ENCODE measurements at places on chromosomes 7 and 10.

DNA sequence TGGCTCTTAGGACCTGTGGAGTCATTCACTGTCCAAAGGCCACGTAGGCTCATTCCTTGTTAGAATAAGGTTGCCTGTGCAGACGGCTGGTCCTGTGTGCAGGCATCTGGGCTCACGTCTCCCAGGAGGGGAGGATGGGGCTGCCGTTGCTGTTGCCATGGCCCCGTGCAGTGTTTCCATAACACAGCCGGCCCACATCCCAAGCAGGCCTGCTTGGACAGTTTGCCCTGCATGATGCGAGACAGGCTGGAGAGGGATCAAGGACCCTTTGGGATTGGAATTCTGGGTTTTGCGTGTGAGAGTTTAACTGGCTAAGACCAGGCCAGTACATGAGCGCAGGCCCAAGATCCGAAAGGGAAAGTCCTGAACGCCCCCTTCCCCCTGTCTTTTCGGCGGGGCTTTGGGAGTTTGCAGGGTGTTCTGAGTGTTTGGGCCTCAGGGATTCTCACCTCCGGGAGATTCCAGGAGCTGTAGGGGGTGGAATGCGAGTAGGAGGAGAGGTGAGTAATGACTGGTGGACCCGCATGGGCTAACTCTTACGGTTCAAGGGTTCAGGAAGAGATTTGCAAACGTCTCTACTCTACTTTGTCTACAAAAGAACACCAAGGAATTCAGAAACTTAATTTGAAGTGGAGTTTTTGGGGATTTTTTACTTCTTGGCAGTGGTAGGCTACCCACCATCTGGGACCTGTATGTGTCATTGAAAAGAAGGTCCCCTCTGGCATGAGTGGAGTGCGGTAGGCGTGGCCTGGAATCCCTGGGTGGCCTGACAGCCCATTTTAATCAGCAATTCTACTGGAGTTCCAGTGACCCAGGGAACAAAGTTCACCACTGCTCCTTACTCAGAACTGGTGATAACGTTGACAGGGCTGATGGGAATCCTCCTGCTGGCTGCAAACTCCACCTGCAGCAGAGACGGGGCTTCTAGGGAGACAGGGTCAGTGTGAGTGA lies 125.4 kb downstream of the ITIH5 start:
- DNase-seq: no peak

GRCh38 chr10:81872206-81872862 lies 2.7 kb upstream of the NRG3 start:
- no peak for DNase-seq

GRCh38 chr7:79971058-79971457 lies 163.6 kb upstream of the GNAI1 start:
- no peak for DNase-seq

- DNase-seq: no peak
Measured at GRCh38 chr10:87668324-87669074, 8.8 kb downstream of the PAPSS2 start.

GRCh38 chr7:81484261-81484660 lies 285.6 kb downstream of the HGF start:
- DNase-seq: peak; percentile 36

DNA sequence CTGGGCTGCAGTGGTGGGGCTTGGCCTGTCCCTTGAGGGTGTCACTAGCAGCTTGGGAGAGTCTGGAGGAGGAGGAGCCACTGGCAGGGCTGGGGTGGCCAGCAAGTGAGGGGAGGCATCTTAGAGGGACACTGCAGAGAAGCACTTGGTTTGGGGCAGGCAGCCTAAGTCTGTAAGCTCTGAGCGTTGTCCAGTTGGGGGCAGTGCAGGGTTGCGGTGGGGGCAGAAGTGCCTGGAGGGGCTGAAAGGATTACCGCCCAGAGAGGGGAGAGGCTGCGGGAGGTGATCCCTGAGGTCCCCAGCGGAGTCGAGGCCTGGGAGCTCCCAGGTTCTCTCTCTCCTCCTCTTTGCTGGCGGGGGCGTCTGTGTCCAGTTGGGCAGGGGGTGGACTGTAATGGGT lies 7.4 kb downstream of the ADCYAP1R1 start:
- DNase-seq: no peak

GRCh38 chr7:25839084-25839769 lies 312.8 kb upstream of the NFE2L3 start:
- no peak for DNase-seq

DNA sequence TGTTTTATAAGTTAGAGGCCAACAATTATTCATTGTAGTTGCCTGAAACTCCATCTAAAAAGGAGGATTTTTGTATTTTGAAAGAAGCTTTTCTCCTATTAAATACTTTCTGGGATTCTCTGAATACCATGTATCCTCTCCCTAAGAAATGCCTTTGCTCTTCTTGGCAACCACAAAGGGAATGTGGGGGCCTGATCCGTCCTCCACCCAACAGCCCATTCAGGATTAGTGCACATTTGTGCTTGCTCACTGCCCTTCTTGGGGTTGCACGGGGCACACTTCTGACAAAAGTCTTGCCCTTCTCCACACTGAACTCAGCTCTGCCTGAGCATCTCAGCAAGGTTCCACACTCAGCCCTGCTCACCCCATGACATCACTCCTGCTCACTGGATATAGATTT lies 194.2 kb downstream of the SLC25A13 start:
- DNase-seq: no peak
